Stimulated activated CD4-positive, alpha-beta T cell treated with anti-CD3 and anti-CD28 coated beads, Interleukin-1b, Interleukin-23, amount 100 ng/mL, for 4 hours (primary cell): ENCODE measurements at places on chromosomes 2 and 18.
A peak's percentile ranks its signal among the peaks of the same experiment; 100 is the strongest.

DNA sequence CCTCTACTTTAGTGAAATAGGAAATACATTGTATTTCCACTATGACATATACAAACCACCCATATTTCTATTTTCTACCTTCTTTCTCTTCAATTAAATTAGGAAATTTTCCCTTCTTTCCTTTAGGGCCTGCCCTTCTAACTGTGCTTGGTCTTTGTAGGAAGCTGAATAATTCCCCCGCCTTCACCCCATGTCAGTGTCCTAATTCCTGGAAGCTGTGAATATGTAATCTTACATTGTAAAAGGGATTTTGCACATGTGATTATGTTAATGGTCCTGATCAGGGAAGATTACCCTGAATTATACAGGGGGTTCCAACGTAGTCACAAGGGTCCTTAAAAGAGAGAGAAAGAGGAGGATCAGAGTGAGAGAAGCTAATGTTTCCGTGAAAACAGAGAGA is 40.2 kb downstream of the GRB14 start:
- no peak for DNase-seq

- DNase-seq, result no peak
These were observed 7.6 kb upstream of the PRSS56 start for GRCh38 chr2:232512602-232513001.

GRCh38 chr2:207792244-207792785 is 22.6 kb upstream of the FZD5 start:
- DNase-seq, result no peak

DNA sequence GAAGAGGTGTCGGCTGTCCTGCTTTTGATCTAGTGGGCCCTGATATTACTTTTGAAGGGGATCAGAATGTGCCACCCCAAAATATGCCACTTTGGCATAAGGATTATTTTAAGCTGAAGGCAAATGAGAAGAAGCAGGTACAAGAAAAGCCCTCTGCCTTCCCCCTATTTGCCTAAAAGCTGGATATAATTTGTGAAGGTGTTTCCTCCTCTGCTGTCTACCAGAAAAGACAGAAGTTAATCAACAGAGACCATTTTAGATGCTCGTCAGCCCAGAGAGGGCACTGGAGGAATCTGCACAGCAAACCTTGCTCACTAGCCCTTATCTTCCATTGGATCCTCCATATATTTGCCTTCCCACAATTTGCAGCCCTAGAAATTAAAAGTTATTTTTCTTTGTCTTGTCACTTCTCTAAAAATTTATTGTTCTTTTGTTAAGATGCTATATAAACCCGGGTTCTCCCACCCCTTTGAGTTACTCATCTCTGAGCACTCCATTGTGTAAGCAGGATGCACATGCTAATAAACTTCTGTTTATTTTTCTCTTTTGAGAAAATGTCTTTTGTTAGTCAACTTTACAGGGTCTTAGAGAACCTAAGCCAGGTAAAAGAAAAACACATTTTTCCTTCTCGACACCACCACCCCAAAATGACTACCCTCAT is 163.2 kb upstream of the SLC1A4 start:
- no peak for DNase-seq

DNA sequence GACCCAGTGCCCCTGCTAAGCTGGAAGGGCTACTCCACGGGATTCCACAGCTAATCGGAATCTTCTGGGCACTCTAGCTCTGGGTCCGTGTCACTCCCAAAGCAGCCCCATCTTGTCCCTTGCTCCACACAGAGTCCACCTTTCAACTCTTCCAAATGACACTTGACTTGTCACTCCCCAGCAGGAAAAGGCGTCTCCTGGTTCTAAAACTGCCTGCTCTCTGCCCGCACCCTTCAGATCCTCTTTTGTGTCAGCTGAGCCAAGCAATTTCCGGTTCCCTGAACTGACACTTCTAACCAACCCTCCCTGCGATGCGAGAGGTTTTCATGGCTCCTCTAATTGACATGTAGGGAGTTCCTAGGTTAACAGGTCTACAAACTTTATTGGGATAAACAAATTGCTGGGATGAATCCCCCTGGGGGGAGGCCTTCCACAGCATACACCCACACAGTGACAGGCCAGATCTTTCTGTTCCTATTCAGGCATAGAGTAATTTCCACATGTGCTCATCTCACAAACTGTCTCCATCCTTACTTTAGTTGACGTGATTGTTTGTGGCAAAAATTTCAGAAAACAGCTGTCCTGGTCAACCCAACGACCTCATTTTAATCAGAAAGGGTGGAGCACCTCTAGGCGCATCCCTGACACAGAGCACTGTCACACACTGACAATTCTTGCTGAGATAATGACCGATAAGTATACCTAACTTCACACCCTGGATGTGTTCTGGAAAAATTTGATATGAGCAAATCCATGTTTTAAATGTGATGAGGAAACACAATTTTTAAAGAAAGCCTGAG is 104.9 kb downstream of the RBMS1 start:
- no peak for DNase-seq

- no peak for DNase-seq
These were observed 165.9 kb upstream of the CCDC150 start for GRCh38 chr2:196473617-196474016.

GRCh38 chr2:201111096-201111495 is 4.9 kb upstream of the CFLAR start:
- no peak for DNase-seq

DNA sequence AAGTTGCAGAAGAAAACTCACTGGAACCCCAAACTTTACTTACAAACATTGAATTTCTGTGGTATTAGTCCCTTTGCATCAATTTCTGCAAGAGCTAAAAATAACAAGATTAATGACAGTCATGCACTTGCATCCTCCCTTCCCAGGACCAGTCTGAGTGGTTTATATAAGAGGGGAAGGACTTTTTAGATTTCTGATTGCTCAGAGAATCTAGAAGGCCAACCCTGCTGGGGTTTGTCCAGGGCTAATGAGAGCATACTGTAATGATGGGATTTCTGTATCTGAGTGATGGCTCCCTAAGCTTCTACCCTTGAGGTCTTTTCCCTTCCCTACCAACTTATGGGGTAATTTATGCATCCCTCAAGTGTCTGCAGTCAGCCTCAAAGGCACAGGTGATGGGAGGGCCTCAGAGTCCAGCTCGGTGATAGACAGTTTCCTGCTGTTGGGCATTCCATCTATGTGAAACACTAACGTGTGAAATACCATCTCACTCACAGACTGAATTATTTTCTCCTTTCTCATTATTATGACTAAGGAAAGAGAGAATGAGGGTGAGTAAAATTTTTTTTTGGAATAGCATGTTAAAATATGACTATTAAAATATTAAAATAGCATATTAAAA is 556.3 kb downstream of the RIT2 start:
- no peak for DNase-seq

DNA sequence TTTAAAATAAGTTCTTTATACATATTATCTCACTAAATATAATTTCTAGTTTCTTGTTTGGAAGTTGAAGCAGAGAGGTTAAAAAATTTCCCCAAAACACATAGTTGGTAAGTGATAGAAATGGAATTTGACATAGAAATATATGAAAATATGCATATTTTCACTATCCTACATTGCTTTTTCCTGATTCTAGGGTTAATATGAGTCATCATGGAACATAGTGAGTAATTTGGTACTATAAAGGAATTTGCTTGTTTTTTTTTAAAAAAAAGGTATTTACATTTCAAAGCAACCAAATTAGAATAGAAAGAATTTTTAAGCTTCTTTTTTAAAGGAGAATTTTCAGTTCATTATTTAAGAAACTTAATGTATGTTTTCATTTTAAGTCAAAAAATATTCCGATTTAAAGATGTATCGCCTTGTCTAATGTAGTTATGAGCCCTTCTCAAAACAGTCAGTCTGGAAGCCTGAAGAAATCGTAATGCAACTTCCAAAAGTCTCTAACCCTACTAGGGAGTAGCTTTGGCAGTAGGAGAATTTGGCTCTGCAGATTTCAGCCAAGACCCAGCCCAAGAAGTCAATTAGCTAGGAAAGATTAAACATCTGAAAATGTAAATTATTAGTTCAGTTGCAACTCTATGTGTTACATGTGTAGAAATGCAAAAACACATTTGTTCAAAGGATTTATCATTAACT is 147.3 kb downstream of the RDH14 start:
- no peak for DNase-seq

GRCh38 chr2:218984239-218985020 is 554 bp downstream of the FEV start:
- DNase-seq, result no peak

GRCh38 chr2:109144271-109144670 is 15.3 kb downstream of the SH3RF3 start:
- DNase-seq, result no peak

DNA sequence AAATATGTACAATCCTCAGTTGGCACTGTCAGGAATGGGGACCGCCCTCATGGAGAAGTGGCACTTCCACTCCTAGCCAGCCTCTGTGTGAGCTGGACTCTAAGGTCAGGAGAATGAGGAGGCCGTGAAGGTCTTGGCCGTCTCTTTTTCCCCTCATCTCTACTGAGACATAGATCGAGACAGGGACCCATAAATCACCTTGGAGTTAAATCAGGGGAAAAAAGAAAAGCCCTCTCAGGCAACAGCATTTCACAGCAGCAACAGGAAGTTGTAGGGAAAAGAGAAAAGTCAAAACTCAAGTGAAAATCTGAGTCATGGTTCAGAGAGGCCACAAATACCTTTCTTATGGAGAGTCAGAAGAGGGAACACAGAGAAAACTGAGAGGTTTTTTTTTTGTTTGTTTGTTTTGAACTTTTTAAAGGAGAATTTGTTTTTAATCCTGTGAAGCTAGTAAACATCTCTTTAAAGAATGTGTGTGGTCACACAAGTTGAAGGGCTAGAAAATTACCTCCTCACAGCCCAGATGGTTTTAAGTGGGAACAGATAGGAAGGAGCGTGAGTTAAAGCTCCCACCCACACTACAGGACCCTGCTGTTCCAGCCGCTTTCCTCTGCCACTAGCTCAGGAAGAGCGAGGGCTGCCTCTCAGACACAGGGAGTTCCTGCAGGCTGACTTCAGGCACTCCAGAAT is 30.6 kb upstream of the CYP1B1 start:
- no peak for DNase-seq

GRCh38 chr2:2026252-2026831 is 282.0 kb upstream of the PXDN start:
- no peak for DNase-seq

- no peak for DNase-seq
These were observed 507.4 kb upstream of the PKDCC start for GRCh38 chr2:41540272-41540998.

- DNase-seq, result no peak
These were observed 19.2 kb downstream of the ODC1 start for GRCh38 chr2:10428924-10429323.

DNA sequence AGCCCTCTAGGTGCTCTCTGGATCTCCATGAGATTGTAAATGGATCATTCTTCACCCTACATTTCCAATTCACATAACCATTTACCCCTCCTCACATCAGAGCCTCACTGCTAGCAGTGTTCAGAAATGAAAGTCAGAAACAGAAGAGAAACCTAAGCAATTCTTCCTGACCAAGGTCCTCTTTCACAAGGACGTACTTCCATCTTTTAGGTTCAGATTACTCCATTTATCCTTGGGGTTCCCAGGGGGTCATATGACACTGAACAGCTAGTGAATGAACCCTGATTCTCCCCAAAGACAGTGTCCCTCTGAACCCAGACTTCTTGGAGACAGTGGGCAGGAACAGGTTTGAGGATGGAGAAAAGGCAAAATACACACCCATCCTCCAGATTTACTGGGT is 12.9 kb upstream of the MARCO start:
- no peak for DNase-seq

DNA sequence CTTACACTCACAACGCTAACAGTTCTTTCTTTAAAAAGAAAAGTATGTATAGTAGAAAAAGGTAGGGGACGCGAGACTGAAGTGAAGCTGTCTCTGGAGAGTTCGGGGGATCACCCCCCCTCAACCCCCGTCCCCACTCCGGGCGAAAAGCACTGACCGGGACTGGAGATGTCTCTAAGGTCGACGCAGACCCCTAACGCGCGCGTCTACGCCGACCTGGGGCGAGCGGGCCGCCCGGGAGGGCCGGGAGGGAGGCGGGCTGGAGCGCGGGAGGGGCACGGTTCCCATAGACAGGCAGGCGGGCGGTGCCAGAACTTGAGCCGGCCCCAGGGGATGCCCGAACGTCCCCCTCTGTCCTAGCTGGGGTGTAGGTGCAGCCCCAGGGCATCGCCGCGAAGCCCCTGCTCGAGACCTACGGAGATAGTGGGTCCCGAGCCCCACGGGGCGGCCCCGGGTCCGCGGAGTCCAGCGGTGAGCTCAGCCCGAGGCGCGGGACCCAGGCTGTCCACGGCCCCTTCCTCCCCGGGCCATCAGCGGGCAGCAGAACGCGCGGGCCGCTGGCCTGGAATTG is 82.2 kb downstream of the CHRNA1 start:
- peak; percentile 37 for DNase-seq

DNA sequence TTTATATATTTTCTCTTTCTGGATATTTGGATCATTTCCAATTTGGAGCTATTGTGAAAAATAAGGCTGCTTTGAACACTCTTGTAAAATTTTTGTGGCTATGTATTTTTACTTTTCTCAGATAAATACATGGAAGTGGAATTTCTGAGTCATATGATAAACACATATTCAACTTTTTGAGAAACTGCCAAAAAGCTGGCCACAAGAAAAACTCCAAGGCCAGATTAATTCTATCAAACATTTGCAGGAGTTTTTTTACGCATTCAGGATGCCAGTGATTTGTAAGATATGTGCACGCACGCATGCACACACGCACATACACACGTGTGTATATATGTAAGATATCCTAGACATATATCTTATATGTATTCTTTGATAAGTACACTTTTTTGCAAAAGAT is 477.5 kb upstream of the SPHKAP start:
- no peak for DNase-seq

DNA sequence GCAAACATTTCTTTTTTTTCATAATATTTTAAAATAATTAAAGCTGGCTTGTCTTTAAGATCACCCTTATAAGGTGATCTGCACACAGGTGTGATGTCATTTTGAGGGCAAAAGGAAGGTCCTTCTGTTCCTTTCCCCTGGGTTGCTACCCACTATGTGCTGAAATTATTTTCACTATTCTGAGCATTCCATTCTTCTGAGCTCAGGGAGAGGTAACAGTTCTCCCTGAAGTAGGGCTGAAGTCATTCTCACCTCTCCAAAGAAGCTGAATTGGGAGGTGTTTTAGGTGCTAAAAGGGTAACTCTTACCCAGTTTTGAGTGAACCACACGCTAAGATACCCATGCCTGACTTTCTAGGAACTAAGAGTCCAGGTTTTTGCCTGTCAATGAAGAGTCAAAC is 247.6 kb downstream of the SLC4A3 start:
- DNase-seq, result no peak

DNA sequence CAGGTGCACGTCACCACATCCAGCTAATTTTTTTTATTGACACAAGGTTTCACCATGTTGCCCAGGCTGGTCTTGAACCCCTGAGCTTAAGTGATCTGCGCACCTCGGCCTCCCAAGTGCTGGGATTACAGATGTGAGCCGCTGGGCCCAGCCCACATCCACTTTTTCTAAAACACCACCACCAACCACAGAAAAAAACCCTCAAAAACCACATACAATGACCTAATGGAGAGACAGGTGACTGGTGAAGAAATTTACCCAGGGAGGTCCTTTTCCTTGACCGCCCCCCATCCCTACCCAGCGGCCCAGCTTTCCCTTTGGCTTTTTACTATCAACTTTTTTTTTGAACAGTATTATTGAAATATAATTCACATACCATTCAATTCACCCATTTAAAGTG is 47.9 kb downstream of the CACNB4 start:
- DNase-seq, result no peak
